RWPE2 (cell line): ENCODE measurements at places on chromosomes 11 and 22.

GRCh38 chr11:20962581-20962980, 293.2 kb downstream of the NELL1 start:
- no peak for DNase-seq

DNA sequence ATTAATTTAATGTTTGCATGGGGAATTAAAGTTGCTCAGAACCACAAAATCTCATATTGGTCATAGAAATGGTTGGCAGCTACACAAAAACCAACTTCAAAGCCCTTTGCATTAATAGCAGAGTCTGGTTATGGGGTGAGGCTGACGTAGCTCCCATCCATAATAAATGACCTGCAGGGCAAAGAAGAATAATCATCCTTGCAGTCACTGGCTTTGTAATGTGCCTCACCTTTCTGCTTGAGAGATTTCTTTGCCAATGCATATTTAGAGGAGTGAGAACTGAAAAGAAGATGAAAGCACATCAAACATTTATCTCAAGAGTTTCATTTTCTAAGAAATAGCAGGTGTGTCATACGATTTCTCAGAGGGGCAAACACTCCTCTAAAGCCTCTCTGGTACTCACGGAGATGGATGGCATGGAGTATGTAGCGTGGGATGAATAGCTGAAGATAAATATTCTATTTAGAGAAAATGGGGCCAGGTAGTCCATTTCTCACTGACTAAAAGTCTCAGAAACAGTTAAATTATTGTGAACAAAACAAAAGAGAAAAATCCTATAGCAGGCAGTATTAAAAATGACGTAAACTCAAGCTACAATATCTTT, 1491.9 kb downstream of the FAM181B start:
- DNase-seq = no peak

DNA sequence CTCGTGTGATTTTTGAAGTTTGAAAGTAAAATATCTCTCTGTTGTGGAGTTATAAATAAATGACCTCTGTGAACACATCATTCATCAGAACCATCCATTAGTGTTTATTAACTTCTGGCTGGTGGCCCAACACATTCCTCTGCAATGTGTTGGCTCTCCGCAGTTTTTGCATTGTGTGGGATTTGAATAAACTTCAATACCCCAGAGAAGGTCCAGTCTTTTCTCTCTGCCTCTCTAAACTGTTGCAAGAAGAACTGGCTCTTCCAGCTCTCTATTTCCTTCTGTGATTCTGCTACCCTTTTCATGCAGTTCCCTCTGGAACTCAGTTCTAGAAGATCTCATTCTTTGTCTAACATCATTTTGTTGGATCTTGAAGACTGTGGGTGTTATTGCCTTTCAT, 125.0 kb upstream of the ARHGAP42 start:
- no peak for DNase-seq

GRCh38 chr11:9711454-9712307, 47.8 kb downstream of the SWAP70 start:
- DNase-seq = no peak

- no peak for DNase-seq
Observed at GRCh38 chr11:92750794-92751193, 218.7 kb upstream of the MTNR1B start.

DNA sequence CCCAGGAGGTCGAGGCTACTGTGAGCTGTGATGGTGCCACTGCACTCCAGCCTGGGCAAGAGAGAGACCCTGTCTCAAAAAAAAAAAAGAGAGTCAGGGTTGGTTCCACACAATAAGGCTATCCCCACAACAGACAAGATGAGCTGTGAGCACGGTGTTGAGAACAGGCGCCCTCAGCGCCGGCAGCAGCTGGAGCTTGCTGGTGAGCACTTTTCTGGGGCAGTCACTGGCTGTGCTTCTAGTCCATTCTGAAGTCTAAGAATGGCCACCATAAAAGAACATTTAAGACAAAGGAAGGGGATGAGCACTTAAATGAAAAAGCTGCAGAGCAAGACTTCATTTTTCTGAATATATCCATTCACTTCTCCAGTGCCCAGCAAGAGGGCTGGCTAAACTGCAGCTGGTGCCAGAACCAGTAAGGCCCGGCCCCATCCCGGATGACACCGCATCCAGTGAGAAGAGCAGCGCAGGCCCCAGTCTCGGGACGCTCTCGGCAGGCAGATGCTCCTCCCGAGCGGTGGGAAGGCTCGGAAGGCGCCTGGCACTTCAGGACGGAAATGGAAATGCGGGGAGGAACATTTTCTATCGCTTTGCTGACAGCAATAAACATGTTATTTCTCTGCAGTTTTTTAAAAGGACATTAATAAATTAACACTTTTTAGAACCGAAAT, 12.2 kb downstream of the TUBGCP6 start:
- no peak for DNase-seq

GRCh38 chr11:30935861-30936260, 349.7 kb upstream of the MPPED2 start:
- no peak for DNase-seq

DNA sequence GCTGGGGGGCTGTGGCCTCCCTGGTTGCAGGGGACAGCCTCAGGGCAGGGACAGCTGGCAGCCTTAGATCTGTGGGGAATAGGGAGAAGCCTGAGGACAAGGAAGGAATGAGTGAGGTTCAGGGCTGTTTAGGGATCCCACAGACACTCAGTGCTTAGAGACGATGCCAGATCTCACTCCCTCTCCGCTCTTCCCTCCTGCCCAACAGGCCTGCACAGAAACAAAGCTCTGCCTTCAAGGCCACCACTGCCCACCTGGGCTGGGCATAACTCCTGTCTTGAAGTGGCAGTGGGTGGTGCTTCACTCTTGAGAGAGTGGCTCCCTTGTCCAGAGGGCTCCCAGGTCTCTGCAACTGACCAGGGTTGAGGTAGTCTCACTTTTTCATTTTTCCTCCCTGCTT, 13.1 kb upstream of the CENATAC start:
- no peak for DNase-seq

GRCh38 chr11:61472868-61473267, 35.7 kb upstream of the LRRC10B start:
- DNase-seq = no peak

DNA sequence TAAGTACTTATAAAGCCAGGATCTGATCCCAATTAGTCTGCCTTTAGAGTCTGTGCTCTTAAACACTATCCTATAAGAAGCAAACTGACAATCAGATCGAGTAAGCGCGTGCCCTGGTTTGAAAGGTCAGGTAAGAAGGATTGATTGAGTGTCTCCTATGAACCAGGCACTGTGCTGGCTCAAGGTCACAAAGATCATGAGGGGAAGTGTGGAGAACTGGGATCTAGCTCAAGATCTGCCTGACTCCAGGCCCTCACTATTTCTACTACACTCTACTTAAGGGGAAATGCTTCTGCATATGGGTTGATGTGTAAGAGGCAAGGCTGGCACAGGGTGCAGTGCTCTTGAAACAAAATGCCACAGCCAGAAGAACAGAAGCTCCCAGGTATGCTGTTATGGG, 77.0 kb downstream of the ME3 start:
- no peak for DNase-seq
